ENCODE measurements at places on chromosomes 6 and 20.
A peak's percentile ranks its signal among the peaks of the same experiment; 100 is the strongest.

DNA sequence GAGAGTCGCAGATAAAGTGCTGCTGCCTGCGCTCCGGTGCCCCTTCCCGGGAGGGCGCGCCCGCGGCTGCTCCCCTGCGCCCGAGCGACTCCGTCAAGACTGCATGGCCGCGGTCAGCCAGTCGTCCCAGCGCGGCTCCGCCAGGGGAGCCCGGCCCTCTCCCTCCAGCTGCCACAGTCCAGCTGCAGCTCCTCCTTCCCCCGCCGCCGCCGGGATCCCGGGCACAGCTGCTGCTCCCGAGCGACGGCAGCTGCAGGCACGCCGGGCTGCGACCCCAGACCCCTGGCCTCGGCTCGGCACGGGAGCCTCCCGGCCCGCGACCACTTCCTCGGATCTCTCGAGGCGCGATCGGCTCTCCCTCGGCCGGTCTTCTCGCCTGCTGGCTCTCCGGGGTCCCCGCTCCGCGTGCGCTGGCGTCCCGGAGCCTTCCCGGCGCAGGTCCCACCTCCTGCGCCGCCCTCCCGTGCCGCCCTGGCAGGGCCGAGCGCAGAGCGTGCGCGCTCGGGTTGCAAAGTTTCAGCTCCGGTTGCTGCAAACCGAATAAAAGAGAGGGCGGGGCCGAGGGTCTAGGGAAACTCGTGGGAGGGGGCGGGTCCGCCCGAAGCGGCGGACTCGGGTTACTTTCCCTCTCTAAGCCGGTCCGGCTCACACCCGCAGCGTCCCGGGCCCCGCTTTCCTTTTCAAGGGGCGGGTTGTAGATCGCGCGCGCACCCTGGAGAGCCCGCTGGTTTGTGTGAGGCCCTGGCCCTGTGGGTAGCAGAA lies at the start of gene CNKSR3:
Gene CNKSR3 (minus strand): TSS at position 542 of the 762 bp plus-strand sequence. CDS start 571 bp downstream, outside the sequence.
- peak; percentile 38 for DNase-seq

DNA sequence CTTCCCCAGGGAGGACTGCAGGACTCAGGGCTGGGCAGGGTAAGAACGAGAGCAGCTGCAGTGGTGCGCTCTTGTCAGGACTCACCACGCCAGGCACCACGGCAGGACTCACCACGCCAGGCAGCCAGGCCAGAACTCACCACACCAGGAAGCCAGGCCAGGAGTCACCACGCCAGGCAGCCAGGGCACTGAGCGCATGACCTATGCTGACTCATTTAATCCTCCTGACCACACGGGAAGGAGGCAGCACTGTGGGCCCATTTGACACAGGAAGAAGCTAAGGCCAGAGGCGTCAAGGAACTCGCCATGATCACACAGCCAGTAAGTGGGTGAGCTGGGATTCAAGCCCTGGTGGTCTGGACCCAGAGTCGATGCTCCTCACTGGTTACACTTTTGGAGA lies 189.3 kb downstream of the PREX1 start:
- peak; percentile 32 for DNase-seq

DNA sequence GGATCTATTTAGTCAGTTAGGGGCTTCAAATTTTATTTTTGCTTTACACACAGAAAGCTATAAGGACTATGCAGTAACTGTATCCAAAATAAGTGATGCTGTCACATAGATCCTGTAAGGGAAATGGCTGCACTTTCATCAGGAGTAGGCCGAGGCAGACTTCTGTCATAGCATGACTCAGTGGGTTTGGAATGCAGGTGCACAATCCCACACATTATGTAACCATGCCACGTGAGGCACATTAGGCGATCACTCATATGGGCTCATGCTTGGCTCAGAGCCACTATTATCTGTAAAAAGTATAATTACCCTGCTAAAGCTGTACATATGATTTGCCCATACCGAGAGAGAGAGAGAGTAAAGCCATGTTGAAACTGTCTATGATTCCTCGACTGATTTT lies 1189.4 kb upstream of the EYS start:
- no peak for DNase-seq

DNA sequence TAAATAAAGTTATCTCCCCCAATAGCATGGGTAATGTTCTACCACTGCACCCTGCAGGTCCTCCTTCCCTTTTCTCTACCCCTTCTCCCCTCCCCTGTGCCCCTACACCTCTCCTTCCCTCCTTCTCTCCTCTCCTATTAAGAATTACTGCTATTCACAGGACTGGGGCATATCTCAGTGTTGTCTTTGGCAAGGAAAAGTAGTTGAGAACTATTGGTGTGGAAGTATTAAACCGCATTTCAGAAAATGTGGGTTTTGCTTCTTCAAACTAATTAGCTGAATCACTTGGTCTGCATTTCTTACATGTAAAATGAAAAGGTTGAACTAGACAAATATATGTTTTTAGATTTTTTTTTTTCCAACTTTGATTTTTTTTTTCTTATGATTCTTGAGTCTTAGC lies 296.3 kb downstream of the CDKAL1 start:
- DNase-seq = no peak

DNA sequence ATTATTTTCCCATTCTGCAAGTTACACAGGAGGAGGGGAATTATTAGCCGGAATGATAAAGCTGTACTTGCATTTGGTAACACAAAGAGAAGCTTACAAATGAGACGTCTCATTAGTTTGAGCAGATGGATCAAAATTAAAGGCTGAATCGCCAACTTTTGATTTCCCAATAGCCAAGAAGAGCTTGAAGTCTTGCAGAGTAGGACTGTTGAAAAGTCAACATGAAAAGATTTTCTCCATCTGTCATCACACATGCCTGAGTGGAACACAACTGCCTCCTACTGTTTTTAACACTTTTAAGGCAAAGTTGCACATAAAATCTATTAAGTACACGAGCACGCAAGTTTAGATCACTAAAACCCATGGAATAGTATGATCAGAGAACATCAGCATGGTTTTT lies 176.2 kb downstream of the ASCC3 start:
- no peak for DNase-seq

- DNase-seq = no peak
Observed at GRCh38 chr6:760982-761955, 68.3 kb upstream of the EXOC2 start.

GRCh38 chr6:56902641-56903464 lies 52.1 kb upstream of the BEND6 start:
- peak; percentile 52 for DNase-seq

DNA sequence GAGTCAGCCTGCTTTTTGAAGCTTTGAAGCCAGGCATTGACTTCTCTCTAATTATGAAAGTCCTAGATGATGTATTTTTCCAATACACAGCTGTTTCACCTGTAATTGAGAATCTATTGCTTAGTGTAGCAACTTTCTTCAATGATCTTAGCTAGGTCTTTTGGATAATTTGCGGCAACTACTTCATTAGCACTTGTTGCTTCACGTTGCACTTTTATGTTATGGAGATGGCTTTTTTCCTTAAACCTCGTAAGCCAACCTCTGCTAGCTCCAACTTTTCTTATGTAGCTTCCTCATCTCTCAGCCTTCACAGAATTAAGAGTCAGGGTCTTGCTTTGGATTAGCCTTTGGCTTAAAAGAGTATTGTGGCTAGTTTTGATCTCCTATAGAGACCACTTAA lies 44.8 kb downstream of the PHIP start:
- no peak for DNase-seq

DNA sequence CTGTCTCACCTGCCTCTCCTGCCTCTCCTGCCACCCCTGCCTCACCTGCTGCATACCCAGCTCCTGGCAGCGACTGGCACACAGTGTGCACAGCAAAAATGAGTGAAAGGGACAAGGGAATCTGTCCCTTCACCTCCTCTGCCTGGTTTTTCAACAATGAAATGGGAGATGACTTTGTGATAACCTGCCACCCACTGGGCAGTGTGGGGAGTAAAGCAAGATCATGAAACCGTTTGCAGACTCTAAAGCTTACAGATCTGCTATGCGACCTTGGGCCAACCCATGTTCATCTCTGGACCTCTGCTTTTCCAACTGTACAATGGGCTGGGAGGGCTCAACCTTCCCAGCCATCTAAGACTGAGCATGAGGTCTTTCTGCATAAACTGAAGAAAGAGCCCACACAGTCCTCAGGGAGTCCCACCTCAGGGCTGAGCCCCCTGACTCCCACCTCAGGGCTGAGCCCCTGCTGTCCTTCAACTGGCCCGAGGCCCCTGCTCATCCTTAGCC lies 81.1 kb downstream of the RIPOR3 start:
- DNase-seq = no peak

GRCh38 chr6:150004101-150004782 lies 21.1 kb downstream of the RAET1L start:
- no peak for DNase-seq

- DNase-seq = no peak
Observed at GRCh38 chr6:31805939-31806469, 762 bp downstream of the LSM2 start.

DNA sequence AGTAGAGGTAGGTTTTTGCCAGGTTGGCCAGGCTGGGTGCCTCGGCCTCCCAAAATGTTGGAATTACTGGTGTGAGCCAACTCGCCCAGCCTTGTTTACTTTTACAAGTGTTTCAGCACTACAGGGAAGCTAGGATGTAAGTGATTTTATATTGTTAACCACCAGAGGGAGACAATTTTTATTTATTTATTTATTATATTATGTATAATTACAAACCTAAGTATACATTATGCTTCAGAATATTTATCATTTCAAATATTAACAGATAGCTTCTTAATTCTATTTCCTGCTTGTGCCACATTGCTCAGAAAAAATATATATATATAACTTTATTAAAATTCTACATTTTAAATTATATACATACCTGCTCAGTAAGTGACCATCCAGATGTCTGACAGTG lies 9.8 kb downstream of the MMUT start:
- no peak for DNase-seq
